ENCODE measurements at places on chromosomes 16 and 17. TPM values are rescaled to one million over a fixed set of nuclear protein-coding genes. Genes with fewer than 3 reads are reported as not detected.

Gene CCDC102A
- total RNA-seq = 31.3 TPM

Gene DPEP3
- total RNA-seq = not detected

Gene FBXW10
- 0.16 TPM for total RNA-seq

Gene EPX
- total RNA-seq = not detected

Gene KCTD19
- 1.1 TPM for total RNA-seq

Gene SLC6A4
- 1.1 TPM for total RNA-seq

Gene SPATA22
- total RNA-seq = not detected

Gene RAB11FIP4
- total RNA-seq = 21.8 TPM

Gene USH1G
- 3.9 TPM for total RNA-seq

Gene LPO
- 0.27 TPM for total RNA-seq

Gene ZCCHC14
- total RNA-seq = 37.3 TPM

Gene C17orf78
- total RNA-seq = not detected

Gene TUBG1
- 38.4 TPM for total RNA-seq

Gene PYY
- total RNA-seq = not detected

Gene MEOX1
- 1.8 TPM for total RNA-seq

Gene ZNF174
- total RNA-seq = 19.3 TPM

Gene GAST
- not detected for total RNA-seq

Gene BMERB1
- 3.9 TPM for total RNA-seq

Gene OR4D1
- not detected for total RNA-seq

Gene BRIP1
- 13.3 TPM for total RNA-seq

Gene ELAC2
- 69.3 TPM for total RNA-seq

Gene FBXW10B
- total RNA-seq = 1.3 TPM

Gene GIT1
- 110 TPM for total RNA-seq

Gene DNAH9
- total RNA-seq = 0.35 TPM

Gene SCIMP
- not detected for total RNA-seq

Gene GP1BA
- total RNA-seq = not detected

Gene FKBP10
- 371 TPM for total RNA-seq

Gene OR2C1
- total RNA-seq = 0.47 TPM

Gene KRTAP3-1
- 1.3 TPM for total RNA-seq

Gene NSF
- 32.8 TPM for total RNA-seq
